ENCODE measurements at places on chromosomes 5 and 9.

- no peak for DNase-seq
Measured at GRCh38 chr5:55316837-55317236, 9.0 kb downstream of the MTREX start.

GRCh38 chr9:119441832-119442231 lies 72.6 kb upstream of the BRINP1 start:
- no peak for DNase-seq

- DNase-seq: no peak
Measured at GRCh38 chr9:16246785-16247184, 623.7 kb downstream of the BNC2 start.

- DNase-seq: peak; percentile 21
Measured at GRCh38 chr5:179765400-179765799, 28.4 kb upstream of the LTC4S start.

DNA sequence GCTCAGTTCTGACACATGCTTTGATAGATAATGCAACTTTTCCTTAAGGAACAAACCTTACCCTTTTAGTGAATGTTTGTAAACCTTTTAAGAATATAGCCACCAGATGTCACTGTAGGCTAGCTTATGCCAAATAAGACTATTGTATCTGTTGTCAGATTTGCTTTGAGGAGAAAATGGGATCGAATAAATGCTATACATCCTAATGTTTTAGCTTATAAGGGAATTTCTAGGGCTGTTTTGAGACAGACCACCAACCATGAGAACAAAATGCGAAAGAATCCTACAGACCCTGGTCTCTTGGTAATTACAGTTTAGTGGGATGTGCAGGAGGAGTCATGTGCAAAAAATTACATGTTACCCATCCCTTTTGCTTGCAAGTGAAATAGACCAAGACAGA lies 127.6 kb upstream of the NMUR2 start:
- no peak for DNase-seq

DNA sequence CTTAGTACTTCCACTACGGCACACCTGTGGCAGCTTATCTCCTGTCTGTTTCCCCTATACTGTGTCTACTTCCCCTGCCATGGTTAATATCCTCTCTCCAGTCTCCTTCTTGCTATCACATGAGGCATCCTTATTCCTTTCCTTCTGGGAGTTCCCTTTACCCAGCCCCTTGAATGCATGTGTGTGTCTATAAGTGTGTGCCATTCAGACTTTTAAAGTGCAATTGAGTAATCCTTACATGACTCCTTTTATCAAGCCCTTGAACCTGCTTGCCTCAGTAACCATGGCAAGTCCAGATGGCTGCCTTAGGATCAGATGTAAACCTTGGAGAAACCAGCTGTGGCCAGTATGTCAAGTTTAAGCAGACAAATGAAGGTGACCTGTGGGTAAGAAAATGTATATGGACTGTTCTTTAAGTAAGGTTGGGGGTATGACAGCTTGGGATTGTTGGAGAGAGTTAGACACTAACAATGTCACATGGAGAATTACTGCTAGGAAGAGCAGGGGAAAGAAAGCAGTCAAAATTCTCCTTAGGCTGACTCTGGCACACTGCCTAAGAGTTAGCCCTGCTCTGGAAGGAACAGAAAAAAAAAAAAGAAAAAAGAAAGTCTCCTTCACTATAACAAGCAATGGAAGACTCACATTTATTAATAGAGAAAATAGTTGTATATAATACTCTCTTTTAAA lies 142.1 kb downstream of the HINT1 start:
- no peak for DNase-seq

DNA sequence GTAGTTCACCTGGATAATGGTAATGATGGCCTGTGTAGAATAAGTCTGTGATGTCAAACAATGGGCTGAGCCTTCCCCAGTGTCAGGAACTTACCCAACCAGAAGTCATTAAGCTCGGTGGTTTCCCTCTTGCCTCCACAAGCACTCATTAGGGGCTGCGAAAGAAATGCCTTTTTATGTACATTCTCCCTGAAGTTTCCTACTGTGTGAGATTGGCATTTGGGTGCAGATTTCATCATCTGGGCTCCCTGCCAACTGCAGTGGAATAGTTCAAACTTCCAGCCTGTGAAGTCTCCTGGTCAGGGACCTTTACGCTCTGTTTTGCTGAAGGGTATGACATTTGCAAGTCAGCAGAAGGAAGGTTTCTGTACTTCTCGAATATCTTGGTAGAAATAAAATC lies 41.6 kb upstream of the TMEM215 start:
- no peak for DNase-seq

DNA sequence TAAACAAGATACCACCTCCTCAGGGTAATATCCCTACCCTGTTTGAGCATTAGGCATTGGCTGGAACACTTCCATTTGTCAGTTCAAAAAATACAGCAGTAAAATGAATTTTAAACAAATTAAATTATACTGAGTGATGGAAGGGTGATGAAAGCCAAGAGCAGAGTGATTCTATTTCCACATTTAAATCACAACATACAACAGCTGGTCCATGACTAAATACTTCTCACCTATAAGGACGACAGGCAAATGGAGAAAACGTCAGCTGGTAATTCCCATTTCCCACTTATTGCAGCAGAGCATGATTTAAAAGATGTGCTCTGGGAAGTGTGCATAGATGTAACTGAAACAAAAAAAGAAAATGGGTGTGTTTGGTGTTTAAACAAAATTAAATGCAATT lies 543.6 kb upstream of the DAB2 start:
- no peak for DNase-seq

DNA sequence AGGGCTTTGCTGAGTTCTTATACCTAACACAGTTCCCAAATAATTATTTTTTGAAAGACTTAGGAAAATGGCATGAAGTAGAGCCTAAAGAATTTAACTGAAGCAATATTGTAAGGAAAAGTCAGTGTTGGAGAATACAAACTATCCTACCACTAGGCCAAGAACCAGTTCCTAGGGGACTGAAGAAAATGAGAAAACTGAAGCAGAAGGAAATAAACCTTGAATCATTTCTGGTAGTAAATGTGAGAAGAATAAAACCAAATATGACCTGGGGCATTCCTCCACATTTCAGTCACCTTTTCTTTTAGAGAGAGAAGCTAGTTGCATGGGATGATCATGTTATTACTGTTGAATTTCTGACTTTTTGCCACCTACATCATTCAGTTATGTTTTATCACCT lies 1393.9 kb upstream of the C9orf72 start:
- no peak for DNase-seq

- DNase-seq: no peak
Measured at GRCh38 chr5:79481574-79481973, 32.4 kb downstream of the HOMER1 start.

DNA sequence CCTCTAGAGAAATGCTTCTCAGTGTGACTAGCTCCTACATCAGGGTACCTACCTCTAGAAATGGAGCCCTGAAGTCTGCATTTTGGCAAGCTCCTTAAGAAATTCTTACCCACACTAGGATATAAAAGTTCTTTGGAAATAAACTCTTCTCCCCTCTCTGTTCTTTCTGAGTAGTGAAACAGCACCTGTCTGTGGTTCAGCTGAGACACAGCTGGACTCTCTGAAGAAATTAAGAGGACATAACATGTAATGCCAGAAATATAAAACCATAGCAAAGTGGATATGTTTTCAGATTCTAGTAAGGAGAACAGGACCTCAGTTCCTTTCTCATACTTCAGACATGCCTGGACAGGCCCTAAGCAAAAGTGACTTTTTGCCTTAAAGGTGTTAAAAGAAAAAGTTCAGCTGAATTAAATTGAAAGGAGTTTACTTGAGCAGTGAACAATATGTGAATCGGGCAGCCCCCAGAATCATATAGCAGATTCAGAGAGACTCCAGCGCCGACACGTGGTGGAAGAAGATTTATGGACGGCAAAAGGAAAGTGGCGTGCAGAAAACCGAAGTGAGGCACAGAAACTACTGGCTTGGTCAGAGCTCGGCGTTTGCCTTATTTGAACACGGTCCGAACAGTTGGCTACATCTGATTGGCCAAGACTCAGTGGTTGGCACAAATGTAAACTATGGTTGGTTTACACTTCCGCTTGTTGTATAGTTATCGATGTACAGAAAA lies 64.5 kb downstream of the PRKACG start:
- no peak for DNase-seq

GRCh38 chr5:161078793-161079192 lies 226.8 kb upstream of the ATP10B start:
- DNase-seq: no peak

DNA sequence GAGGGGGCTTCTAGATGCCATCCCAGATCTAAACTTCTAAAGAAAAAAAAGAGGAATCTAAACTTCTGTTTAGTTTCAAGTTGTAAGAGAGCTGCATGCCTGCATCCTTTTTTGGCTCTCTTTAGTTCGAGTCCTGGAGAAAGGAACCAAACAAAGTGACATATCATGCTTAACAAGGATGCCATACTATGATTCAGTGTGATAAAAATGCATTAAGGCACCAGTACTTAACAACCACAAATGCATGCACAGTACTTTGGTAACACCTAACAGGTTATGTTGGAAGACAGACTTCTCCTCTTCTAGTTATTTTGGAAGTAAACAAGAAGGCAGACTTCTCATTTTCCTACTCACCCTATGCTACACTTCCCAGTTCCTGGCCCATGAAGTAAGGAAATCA lies 27.3 kb downstream of the NME5 start:
- no peak for DNase-seq

DNA sequence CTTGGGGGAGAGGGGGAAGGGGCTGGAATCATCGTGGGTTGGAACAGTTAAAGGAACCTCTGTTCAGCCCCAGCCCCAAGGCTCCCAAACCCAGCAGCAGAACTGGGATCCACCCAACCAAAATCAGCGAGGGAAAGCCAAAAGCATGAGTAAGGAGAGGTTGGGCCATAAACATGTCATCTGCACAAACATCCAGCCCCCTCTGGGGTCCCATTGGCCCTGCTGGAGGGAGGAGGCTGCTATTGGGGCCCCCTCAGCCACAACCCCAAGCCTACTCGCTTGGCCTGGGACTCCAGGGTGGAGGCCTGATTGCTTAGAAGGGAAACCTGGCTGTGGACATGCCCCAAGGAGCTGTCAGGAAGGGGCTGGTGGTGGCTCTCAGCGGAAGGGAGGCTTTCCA lies 154.9 kb downstream of the FGF18 start:
- no peak for DNase-seq

- no peak for DNase-seq
Measured at GRCh38 chr5:131142970-131143617, 22.0 kb downstream of the HINT1 start.

DNA sequence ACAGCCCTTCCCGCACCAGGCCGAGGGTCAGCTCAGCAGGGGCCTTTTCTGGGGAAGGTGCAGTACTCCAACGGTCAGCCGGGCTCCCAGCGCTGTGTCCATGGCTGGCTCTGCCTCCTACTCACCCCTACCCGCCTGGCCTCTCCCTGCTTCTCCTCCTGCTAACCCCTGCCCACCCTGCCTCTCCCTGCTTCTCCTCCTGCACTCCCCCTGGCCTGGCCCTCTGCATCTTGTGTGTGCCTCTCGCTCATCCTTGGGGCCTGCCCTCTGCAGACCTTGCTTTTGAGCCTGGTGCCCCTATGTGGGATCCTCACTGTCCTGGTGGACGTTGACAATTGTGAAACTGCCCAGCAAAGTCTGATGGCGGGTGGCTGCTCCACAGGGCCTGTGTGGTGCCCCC lies 274.6 kb upstream of the IRX2 start:
- DNase-seq: no peak

DNA sequence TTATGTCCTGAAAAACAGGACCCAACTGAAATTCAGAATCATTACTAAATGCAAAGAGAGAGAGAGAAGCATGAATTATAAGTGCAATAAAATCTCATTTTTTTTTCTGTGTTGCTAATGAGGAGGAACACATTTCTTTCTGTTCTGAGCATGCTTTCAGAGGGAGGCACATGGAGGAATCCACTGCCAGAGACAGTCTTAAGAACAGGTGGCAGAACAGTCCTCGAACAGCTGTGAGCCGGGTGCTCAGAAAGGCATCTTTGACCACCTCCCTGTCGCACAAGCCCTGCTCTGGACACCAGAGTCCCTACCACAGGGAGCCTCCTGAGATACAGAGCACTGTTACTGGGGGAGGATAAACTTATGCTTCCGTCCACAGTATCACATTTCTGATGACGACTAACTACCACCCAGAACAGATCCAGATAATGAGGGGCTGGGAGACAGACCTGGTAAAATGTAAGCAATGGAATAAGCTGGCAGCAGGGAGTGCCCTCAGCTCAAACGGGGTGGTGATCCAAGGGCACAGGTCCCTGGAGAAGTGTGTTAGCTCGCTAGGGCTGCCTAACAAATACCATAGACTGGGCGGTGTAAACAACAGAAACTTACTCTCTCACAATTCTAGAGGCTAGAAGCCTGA lies 134.0 kb downstream of the SLC1A3 start:
- no peak for DNase-seq

DNA sequence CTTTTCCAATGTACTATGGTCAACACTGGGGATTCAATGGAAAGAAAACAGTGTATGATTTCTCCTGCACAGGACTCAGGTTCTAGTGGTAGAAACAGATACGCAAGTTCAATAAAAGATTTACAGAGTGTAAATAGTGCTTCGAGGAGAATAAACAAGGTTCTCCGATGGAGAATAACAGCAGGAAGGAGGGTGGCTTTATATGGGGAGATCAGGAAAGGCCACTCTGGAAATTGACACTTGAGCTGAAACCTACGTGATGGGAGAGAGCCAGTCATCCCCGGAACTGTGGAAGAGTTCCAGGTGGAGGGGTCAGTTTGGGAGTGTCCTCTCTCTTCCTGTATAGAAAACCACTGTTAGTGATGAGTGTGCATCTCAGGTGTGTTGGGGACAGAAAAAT lies 65.9 kb downstream of the GARNL3 start:
- no peak for DNase-seq

DNA sequence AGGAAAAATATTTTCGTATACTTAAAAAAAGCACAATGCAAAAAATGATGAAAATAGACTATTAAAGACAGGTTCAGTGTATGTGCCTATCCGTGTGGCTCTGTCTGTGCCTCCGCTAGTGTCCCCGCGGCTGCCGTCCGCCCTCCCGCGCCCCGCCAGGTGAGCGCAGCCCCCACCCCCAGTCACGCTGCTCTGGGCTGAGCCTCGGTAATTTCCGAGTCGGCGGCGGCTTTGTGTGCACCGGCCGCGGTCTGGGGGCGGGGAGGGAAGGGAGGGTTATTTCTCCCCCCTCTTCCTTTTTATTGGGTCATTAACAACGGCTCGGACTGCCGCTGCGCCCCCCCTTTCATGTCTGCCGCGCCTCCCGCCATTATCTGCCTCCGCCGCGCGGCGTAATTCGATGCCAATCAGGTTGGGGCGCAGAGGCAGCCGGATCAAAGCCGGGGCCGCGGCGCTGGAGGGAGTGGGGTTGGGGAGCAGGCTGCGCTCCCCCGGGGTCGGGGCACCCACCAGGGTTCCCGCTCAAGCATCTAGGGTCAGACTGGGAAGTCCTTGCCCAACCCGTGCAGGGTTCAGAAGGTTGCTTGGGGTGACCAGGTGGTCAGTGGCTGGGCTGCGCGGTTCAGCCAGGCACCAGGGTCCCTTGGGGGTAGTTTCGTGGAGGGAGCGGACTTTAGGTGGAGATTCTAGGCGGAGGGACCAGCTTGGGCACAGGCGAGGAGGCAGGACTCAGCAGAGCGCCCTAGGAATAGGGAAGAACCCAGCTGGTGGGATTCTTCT lies 39.5 kb upstream of the PSD2 start:
- DNase-seq: no peak

- no peak for DNase-seq
Measured at GRCh38 chr5:63211448-63212132, 633.0 kb downstream of the LRRC70 start.
